ENCODE measurements at places on chromosomes 3 and 15.
A peak's percentile ranks its signal among the peaks of the same experiment; 100 is the strongest.

DNA sequence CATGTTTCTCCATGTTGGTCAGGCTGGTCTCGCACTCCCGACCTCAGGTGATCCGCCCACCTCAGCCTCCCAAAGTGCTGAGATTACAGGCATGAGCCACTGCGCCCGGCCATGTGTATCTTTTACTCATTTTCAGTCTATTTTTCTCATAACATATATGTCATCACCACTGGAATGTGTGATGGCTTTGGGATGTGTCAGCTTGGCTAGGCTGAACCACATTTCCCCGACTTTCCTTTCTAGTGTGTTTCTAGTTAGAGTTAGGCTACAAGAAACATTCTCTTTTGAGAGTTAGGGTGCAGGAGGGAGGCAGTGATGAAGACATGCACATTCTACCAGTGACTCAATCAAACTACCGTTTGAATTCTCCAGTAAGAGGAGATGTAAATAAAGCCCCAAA lies 444.9 kb upstream of the THBS1 start:
- no peak for DNase-seq

DNA sequence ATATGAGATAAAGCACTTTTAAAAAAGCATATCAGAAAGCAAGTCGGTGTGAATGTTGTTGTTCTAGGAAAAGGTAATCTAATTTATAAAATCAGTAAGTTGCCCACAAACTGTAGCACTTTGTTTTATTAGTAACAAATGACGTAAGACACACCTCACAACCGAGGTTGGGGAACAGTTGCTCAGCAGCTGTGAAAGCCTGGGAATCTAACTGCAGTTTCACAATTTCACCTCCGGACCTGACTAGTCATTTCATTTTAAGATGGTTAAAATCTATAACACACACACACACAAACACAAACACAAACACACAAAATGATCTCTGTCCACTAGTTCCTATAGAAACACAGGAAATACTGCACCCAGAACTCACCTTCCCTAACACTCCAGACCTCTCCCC lies 406.7 kb upstream of the NR2F2 start:
- DNase-seq, result no peak

DNA sequence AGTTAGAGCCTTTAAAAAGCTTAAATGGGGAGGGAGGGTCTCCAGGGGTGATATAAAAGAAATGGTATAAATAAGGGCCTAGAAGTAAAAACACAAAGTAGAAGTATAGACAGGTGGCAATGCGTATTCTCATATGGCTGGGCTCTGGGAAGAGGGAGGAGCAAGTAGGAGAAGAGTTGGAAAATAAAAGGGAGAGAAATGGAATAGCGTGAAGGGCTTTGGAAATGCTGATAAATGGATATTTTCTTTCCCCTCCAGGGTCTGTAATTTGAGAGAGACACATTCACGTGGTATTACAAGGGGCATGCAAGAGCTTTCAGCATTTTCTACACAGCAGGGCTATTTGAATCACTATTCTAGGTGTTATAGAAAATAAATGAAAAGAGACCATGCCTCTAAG lies 313.7 kb downstream of the RYR3 start:
- no peak for DNase-seq

- DNase-seq, result no peak
These were observed 37.8 kb upstream of the BCL6 start for GRCh38 chr3:187783098-187783497.

DNA sequence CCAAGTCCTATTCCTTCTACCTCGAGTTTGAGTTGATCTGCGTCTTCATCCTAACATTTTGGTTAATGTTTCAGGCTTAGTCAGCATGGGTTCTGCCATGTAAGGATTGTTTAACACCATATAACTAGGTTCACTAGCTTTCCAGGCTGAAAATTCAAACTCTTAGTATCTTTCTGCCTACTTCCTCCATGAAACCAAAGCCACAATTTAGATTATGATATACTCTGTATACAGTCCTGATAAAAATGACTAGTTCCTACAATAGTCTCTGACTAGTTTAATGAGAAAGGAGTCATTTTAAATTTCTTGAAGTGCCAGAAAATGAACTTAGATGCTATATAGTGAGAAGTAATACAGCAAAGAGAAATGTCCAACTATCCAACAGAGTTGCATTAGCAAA lies 6.6 kb upstream of the BTLA start:
- no peak for DNase-seq

DNA sequence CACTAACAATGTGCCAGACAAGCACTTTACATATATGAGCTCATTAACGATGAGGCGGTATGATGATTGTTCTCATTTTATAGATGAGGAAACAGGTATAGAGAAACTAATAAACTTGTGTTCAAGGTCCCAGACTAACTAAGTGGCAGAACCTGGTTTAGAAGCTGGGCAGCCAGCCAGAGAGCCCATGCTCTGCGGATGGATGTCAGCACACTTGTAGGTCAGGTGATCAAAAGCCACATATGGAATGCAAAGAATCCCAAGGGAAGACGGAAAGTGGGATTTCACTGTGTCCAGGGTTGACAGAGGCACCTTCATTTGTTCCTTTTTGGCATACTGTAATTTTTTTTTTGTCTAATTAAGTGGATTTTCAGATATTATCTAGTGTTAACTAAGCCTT lies 103.7 kb downstream of the EFL1 start:
- DNase-seq, result no peak

- no peak for DNase-seq
These were observed 19.2 kb downstream of the EXOSC7 start for GRCh38 chr3:44995142-44995770.

DNA sequence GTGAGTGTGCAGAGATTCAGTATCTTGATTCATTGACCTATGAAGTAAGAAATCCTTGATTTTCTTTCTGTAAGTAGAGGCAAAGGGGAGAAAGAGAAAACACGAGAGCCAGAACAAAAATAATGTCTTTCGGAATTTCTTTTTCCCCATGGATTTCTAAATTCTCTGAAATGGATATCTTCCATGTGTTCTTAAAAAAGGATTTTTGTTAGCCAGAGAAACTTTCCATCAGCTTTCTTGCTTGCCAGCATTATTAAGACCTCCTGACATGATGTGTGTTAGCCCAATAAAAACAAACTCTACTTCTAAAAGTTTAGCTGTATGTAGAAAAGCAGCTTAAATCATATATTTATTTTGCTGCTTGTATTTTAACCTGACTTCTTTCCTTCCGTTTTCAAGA lies 122.3 kb upstream of the AADACL2 start:
- no peak for DNase-seq

GRCh38 chr3:186971578-186971977 lies 41.3 kb downstream of the ST6GAL1 start:
- DNase-seq, result no peak

GRCh38 chr3:8517487-8517886 lies 15.9 kb downstream of the LMCD1 start:
- no peak for DNase-seq

GRCh38 chr15:76340198-76340802 lies 3.7 kb downstream of the ISL2 start:
- DNase-seq, result no peak

DNA sequence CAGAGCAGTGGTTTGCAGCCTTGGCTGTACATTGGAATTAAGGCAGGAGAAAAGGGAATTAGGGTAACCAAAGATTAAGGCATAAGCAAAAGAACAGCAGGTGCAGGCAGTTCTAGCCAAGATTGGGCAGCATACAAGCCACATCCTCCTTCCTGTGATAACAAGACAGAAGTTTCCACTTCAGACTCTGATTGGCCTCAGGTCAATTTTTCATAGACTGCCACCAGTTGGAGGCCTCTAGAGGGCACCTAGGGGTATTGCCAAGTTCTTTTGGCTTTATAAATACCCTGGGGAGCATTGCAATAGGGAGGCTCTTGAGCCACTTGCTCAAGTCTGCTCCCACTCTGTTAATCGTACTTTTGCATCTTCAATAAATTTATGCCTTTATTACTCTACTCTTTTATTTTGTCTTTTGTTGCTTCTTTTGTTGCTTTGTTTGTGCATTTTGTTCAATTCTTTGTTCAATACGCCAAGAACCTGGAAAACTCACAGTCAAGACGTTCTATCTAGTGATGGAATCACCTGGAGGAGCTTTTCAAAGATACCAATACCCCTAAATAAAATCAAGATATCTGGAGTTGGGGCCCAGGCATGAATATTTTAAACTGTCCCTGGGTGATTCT lies 32.2 kb upstream of the FMN1 start:
- DNase-seq, result peak; percentile 41

DNA sequence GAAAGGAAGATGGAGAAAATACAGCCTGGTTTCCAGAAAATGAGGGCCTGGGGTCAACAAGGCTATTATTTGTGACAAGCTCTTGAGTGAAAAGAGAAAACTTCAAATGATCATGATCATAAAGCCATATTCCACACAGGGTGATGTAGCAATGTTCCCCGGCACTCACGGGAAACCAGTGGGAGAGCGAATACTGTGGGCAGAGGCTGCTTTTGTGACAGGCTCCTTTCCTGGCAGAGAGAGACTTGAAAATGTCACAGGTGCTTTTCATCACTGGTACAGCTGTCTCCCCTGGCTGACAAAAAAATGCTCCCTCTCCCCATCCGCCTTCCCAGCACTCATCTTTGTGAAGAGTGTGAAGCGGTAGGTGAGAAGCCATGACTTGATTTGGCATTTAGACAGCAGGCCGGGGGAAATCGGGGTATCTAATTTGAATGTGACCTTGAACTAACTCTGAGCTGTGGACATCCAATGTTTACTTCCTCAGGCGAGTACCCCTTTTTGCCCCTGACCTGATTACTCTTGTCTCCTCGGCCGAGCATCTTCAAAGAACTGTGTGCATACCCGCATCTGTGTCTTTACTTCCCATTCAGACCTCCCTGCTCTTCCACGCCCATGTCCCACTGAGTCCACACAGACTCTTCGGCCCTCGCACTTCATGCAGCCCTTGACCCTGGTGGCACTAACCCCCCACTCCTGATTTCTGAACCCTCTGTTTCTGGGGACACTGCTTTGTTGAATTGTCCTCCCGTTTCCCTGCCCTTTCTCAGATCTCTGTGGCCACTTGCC lies 23.2 kb downstream of the CA12 start:
- DNase-seq, result no peak

GRCh38 chr3:44885618-44886017 lies 11.2 kb downstream of the TGM4 start:
- no peak for DNase-seq

GRCh38 chr15:74631408-74631807 lies 15.8 kb downstream of the CLK3 start:
- no peak for DNase-seq

GRCh38 chr3:129587566-129588210 lies 18.8 kb downstream of the PLXND1 start:
- no peak for DNase-seq

DNA sequence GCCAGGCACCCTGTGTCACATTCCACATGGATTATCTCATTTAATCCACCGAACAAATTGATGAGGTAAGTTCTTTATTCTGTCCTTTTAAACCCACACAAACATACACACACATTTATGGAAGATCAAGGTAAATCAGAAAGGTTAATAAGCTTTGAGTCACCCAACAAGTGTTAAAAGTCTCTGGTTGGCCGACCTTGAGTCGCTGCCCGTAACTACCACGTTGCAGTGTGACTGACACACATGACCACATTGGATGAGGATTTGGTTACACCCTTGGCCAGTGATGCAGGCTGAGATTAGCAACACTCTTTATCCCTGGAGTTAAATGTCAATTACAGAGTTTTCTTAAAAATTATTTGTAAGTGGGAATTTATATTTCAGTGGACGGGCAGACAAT lies 19.2 kb downstream of the FOXP1 start:
- DNase-seq, result no peak
